ENCODE measurements at places on chromosomes 5 and 9. TPM values are rescaled to one million over a fixed set of nuclear protein-coding genes. Genes with fewer than 3 reads are reported as not detected.
A peak's percentile ranks its signal among the peaks of the same experiment; 100 is the strongest.

- DNase-seq, result no peak
Observed at GRCh38 chr5:136043968-136044610, 15.3 kb downstream of the TGFBI start.

DNA sequence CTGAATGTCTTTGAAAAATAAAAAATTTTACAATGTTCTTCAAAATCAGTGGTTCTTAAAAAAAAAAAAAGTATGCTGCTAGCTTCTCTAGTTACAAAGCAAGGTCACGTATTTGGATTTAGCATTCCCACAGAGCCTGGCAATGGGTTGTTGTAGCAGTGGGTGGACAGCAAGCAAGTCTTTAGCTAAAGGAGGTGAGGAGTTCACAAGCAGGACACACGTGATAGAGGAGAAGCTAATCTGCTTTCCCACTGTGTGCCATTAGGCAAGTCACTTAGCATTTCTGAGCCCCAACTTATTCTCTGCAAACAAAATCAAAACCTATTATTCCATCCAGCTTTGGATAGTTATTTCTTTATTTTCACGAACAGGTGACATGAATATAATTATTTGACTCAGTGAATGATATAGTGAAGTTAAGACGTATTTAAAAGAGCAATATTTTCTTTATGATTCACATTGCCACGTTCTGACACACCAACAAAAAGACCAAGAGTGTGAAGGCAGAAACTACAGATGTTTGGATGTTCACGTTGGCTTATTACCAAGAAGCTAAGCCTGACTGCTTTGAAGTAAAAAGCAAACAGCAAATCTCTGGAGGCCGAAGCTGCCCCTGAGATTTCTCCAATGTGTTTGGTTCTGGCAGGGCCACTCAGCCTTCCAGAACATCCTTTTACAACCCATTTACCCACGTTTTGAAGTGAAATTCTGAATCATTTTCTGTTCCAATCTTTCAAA is 612.1 kb upstream of the CDH6 start:
- DNase-seq, result peak; percentile 23

DNA sequence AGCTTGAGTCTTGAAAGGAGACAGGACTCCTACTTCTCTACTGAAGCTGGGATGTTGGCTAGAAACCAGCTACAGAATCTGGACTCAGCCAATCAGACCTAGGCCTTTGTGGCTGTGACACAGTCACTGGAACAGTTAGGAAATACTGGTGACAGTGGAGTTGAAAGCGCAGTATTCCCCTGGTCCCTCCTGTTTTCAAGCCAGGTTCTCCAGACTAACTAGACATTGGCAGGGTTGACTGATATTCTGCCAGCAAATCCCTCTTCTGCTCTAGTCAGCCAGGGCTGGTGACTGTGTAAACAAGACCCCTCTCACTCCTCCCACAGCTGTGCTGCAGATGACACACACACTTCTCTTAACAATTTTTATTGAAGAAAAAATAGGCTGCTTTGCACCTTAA is 8.7 kb downstream of the SHROOM1 start:
- peak; percentile 48 for DNase-seq

- DNase-seq, result peak; percentile 48
Observed at GRCh38 chr5:159779481-159779880, 136.8 kb upstream of the ADRA1B start.

DNA sequence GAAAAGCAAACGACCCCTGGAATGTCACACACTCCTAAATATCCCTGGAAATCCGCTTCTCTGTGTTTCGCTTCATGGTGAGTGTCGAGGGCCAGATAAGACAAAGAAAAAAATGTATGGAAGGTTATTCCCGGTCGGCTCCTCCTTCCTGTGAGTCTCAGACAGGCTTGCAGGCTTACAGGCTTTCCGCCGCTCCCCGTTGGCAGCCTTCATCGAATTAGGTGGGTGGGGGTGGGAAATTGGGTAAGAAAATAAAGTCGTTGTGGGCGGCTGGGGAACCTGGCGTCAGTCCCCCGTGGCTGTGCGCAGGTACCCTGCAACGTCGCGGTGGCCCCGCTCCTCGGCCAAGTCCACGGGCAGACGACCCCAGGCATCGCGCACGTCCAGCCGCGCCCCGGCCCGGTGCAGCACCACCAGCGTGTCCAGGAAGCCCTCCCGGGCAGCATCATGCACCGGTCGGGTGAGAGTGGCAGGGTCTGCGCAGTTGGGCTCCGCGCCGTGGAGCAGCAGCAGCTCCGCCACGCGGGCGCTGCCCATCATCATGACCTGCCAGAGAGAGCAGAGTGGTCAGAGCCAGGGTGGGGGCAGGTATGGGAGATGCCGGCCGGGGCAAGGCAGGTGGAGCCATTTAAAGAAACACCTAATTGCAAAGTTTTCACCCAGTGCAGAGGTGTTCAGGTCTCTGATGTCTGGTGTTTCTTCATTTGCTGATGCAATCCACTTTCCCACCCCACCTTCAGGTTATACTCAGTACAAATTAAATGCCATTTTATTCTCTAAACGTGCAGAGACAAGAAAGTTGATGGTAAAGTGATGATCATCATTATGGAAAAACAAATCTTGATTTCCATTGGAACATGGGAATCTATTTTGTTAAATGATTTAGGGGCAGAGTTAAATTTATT is 3.2 kb downstream of the CDKN2B start:
- DNase-seq, result peak; percentile 38

GRCh38 chr5:177142098-177142611 is 8.6 kb downstream of the NSD1 start:
- no peak for DNase-seq

The TSTD2 gene
- 20.1 TPM for total RNA-seq

The DAPK1 gene
- 18.5 TPM for total RNA-seq

The NUDCD2 gene
- 7.4 TPM for total RNA-seq

All from fibroblast of lung (primary cell).